B cell (primary cell): ENCODE measurements at places on chromosomes 3 and 15. TPM values are rescaled to one million over a fixed set of nuclear protein-coding genes. Genes with fewer than 3 reads are reported as not detected.

DNA sequence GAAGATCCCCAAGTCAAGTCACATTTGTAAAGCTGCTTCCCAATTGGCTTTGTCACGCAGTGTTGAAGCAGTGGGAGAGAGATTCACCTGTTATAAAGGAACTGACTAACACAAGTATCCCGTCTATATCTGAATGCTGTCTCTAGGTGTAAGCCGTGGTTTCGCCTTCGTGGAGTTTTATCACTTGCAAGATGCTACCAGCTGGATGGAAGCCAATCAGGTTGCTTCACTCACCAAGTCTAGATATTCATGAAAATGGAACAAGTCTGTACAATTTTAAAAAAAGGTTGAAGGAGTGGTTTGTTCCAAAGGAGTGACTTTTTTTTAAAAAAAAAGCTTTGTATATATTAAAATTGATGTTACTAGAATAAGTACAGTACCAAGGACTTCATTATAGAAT, 11.7 kb downstream of the RBM5 start:
- H3K4me3 ChIP-seq, result no peak overlapping the region
- H3K4me1 ChIP-seq, result no peaks in the 10 kb centered on the region
- peaks cover 37% of the 10 kb centered on the region for H3K36me3 ChIP-seq
- no peak overlapping the region for H3K27ac ChIP-seq
- no peaks in the 10 kb centered on the region for H3K27me3 ChIP-seq
- no peak for DNase-seq

GRCh38 chr15:101411085-101411484, 78.4 kb downstream of the PCSK6 start:
- no peak overlapping the region for H3K4me3 ChIP-seq
- no peak overlapping the region for H3K27ac ChIP-seq
- H3K27me3 ChIP-seq, result no peaks in the 10 kb centered on the region
- peaks cover 32% of the 10 kb centered on the region for H3K4me1 ChIP-seq

The SNRPN gene
- 83.6 and 87.5 TPM in 2 replicates for total RNA-seq

DNA sequence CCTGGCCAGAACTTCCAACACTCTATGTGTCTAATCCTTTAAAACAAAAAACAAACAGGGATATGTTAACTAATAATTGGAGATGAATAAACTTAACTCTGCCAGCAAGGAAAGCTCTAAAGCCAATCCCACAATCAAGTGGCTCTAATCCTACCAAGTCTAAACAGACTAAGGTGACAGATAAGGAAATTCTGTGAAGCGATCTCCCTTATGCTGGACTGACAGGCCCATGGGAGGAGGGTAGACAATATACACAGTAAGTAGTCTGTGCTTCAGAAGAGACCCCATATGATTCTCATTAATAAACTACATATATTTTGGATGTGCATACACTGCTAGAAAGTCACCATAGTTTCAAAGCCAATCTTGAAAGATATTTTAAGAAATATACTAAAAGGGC, 10.1 kb downstream of the VPS13C start:
- no peak for DNase-seq
- no peaks in the 10 kb centered on the region for H3K27me3 ChIP-seq
- H3K4me3 ChIP-seq, result no peak overlapping the region
- H3K36me3 ChIP-seq, result peaks cover 2% of the 10 kb centered on the region
- H3K27ac ChIP-seq, result no peak overlapping the region
- H3K4me1 ChIP-seq, result peaks cover 33% of the 10 kb centered on the region

DNA sequence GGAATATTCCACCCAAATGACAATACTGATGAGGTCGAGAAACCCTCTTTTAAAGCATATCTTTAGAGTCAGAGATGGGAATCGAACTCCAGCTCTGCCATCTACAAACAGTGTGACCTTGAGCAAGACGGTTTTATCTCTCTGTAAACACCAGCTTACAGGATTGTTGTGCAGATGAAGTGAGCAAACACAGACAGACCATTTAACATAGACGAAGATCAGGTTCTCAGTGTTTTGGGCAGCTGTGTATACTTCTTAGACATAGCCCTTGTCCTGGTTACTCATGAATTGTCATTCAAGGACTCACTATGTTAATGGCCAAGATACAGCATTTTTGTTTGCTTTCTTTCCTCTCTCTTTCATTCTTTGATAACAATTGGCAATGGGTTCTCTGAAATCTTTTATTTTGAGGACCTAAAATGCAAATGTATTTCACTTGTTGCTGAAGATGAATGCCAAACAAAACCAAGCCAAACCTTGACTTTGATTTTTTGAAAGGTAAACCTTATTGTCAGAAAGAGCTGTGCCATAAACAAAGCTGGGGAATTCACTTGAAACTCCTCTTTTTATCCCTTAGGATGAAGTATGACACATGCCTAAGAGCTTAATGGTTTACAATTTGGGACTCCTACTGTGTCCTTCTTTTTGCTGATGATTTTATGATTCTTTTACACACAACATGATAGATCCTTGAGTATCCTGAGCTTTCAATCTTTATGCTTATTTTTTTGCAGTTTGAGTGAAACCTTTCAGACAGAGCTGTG, 250.0 kb upstream of the PDZRN3 start:
- H3K36me3 ChIP-seq, result no peaks in the 10 kb centered on the region
- no peaks in the 10 kb centered on the region for H3K27me3 ChIP-seq
- no peaks in the 10 kb centered on the region for H3K4me1 ChIP-seq
- no peak for DNase-seq
- H3K4me3 ChIP-seq, result no peak overlapping the region

DNA sequence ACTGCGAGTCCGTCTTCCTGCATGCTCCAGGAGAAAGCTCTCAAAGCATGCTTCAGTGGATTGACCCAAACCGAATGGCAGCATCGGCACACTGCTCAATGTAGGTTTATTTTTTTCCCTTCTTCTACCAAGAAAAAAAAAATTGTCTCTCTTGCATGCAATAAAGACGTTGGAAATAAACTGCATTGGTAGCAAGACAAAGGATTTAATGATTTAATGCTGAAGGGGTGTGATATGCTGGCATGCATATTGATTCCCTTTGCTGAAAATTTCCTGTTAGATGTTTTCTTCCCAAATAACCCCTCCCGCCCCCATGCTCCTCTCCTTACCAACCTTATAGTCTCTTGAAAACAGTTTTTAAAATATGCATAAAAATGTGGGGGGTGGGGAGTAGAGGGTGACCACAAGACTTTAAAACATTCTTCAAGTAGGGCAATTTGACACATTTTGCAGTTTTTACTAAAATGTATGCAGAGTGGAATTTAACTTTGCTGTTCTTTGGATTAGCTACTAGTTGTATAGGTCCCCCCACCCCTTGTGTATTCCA, 799 bp downstream of the RARB start:
- H3K27ac ChIP-seq, result no peak overlapping the region
- peaks cover 23% of the 10 kb centered on the region for H3K27me3 ChIP-seq
- H3K4me1 ChIP-seq, result no peaks in the 10 kb centered on the region
- H3K4me3 ChIP-seq, result no peak overlapping the region

The GPR62 gene
- total RNA-seq, result not detected in 2 replicates

The TGM5 gene
- total RNA-seq, result 0.42 TPM in 1 of 2 replicates, not detected in the other

The GNAT1 gene
- total RNA-seq, result not detected in 2 replicates

DNA sequence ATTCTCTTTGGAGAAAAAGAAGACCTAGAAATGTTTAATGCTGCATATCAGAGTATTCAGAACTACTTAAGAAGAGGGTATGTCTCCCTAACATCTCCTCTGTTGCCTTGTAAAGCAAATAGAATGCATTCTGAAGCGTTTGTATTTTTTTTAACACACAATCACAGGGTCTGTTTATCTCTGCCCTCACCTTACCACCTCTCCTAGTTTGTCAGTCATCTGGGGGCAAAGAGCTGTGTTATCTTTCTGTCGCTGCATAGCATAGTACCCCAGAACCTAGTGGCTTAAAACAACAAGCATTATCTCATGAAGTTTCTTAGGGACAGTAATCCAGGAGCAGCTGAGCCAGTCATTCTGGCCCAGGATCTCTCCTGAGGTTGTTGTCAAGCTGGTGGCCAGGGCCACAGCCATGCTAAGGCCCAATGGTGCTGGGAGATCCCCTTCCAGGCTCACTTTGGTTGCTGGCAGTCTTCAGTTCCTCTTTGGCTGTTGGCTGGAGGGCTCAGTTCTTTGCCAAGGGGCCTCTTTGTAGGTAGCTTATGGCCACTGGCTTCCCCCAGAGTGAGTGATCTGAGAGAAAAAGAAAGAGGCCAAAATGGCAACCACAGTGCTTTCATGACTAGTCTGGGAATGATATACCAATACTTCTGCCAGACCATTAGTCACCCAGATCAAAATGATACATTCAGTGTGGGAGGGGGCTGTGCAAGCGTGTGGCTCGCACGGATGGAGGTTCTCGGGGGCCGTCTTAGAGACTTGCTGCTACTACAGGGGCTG, 17.8 kb downstream of the EDEM1 start:
- peak overlapping the region; percentile 78 for H3K27ac ChIP-seq
- no peaks in the 10 kb centered on the region for H3K27me3 ChIP-seq
- H3K4me1 ChIP-seq, result peaks cover 14% of the 10 kb centered on the region
- H3K4me3 ChIP-seq, result no peak overlapping the region
- DNase-seq, result peak; percentile 73
- peaks cover 19% of the 10 kb centered on the region for H3K36me3 ChIP-seq

DNA sequence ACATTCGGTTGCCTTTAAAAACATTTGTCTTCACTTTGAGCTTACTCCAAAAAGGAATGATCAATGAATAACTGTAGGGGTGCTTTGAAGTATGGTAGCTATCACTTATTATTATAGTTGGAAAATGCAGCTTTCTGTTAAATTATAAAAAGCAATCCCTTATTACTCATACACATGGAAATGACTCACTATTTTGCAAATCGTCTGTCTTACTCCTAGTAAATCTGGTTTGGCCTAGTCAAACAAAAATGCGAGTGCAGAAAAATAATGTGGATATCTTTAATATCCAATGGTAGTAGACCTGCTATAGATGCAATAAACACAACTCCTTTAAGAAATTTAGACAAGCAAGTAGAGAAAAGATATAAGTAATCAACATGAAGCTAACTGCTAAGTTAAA, 112.5 kb downstream of the ZIC1 start:
- no peak for DNase-seq
- no peak overlapping the region for H3K4me3 ChIP-seq
- no peaks in the 10 kb centered on the region for H3K27me3 ChIP-seq
- no peak overlapping the region for H3K27ac ChIP-seq
- no peaks in the 10 kb centered on the region for H3K36me3 ChIP-seq

DNA sequence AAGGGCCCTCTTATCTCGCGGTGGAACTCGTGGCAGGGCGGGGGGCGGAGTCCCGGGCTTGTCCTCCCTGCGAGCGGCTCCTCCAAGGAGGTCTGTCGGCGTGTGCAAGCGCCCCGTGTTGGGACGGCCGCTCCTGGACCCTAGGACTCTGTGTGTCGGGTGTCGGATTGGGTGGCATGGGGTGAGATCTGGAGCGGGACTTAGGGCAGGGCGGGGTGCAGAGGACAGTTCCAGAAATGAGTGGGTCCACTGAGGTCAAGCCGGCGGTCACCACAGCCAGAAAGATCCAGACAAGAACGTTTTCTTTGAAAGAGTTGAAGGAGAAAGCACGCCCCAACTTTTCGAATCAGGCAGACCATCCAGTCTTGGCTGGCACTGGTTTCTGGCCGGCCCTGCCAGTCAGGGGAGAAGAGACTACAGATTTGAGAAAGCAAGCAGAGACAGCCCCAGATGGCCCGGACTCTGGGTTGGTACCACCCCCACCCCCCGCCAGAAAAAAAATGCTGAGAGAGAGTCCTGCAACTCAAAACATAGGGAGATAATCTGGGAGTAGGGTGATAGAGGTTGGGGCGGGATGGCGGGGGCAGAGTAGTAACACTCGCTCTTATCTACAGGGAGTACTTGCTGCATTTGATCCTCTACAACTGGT, 784 bp upstream of the CISH start:
- peak overlapping the region; percentile 65 for H3K27ac ChIP-seq
- H3K36me3 ChIP-seq, result no peaks in the 10 kb centered on the region
- DNase-seq, result no peak
- H3K4me1 ChIP-seq, result peaks cover 37% of the 10 kb centered on the region

GRCh38 chr15:84035399-84035766, 200.2 kb upstream of the GOLGA6L4 start:
- H3K27me3 ChIP-seq, result peaks cover 3% of the 10 kb centered on the region
- no peaks in the 10 kb centered on the region for H3K36me3 ChIP-seq
- H3K4me1 ChIP-seq, result no peaks in the 10 kb centered on the region
- no peak overlapping the region for H3K4me3 ChIP-seq
- no peak for DNase-seq
